ENCODE measurements at places on chromosomes 6 and 20. TPM values are rescaled to one million over a fixed set of nuclear protein-coding genes. Genes with fewer than 3 reads are reported as not detected.
A peak's percentile ranks its signal among the peaks of the same experiment; 100 is the strongest.

DNA sequence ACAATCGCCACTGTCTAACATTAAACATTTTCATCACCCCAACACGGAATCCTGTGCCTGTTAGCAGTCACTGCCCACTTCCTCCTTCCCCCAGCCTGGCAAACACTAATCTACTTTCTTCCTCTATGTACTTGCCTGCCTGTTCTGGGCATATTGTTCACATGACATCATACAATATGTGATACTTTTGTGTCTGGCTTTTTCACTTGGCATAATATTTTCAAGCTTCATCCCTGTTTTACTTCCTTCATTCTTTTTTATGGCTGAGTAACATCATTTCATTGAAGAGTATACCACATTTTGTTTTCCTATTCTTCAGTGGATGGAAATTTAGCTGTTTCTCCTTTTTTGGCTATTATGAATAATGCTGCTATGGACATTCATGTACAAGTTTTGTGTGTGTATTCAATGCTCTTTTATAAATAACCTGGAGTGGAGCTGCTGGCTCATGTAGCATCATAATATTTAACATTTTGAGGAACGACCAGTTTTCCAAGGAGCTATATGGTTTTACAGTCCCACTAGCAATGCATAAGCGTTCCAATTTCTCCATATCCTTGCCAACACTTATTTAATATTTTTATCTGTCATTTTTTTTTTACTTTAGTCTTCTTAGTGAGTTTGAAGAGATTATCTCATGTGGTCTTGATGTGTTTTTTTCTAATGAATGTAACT is 360.1 kb downstream of the HDGFL1 start:
- H3K27me3 ChIP-seq, result peaks cover 6% of the 10 kb centered on the region
- no peak overlapping the region for H3K4me3 ChIP-seq
- no peaks in the 10 kb centered on the region for H3K36me3 ChIP-seq
- DNase-seq, result no peak
- H3K4me1 ChIP-seq, result no peaks in the 10 kb centered on the region

- H3K27me3 ChIP-seq, result peaks cover 54% of the 10 kb centered on the region
- no peaks in the 10 kb centered on the region for H3K36me3 ChIP-seq
- peak; percentile 61 for DNase-seq
- H3K4me1 ChIP-seq, result peaks cover 19% of the 10 kb centered on the region
- peak overlapping the region; percentile 20 for H3K27ac ChIP-seq
These were observed 10.9 kb downstream of the IL20RA start for GRCh38 chr6:137033828-137034227.

The RAB44 gene
- 0.10 TPM for total RNA-seq

- DNase-seq, result no peak
- no peaks in the 10 kb centered on the region for H3K4me1 ChIP-seq
- H3K36me3 ChIP-seq, result no peaks in the 10 kb centered on the region
- H3K4me3 ChIP-seq, result no peak overlapping the region
- H3K27ac ChIP-seq, result no peak overlapping the region
- no peaks in the 10 kb centered on the region for H3K27me3 ChIP-seq
These were observed 120.9 kb downstream of the SYCP2 start for GRCh38 chr20:59812286-59813125.

- no peak overlapping the region for H3K4me3 ChIP-seq
- no peaks in the 10 kb centered on the region for H3K27me3 ChIP-seq
- no peak for DNase-seq
These were observed 8.9 kb upstream of the TMEM14A start for GRCh38 chr6:52662031-52662430.

The OOEP gene
- total RNA-seq, result not detected

The OTOR gene
- not detected for total RNA-seq

The WFDC10B gene
- total RNA-seq, result not detected

- H3K27ac ChIP-seq, result no peak overlapping the region
- no peak for DNase-seq
- peaks cover 1% of the 10 kb centered on the region for H3K36me3 ChIP-seq
These were observed 4.3 kb upstream of the PSORS1C2 start for GRCh38 chr6:31143148-31143547.

DNA sequence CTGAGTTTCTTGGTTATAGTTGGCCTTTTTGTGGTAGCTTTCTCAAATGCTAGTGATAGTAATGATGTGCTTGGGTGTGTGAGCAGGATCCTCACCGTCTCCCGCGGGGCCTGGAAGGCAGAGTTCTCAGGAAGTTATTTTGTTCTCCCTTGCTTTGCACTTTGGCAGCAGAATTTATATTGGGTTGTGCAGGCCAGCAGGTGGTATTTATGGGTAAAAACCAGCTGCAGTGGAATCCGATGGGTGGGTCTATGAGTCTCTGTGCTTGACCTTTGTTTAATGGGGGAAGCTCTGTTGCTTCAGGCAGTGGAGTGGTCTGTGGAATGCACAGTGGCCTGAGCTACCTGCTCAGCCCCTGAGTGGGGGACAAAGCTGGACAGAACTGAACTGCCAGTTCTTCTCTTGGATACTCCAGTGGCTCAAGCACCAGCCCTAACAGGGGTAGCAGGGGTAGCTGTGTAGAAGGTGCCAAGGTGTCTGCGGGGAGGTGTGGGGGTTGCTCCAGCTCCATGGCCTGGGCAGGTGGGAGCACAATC is 27.3 kb downstream of the IGF2R start:
- H3K4me1 ChIP-seq, result peaks cover 78% of the 10 kb centered on the region
- no peak for DNase-seq
- H3K27ac ChIP-seq, result peak overlapping the region; percentile 13
- H3K4me3 ChIP-seq, result no peak overlapping the region

- peaks cover 7% of the 10 kb centered on the region for H3K4me1 ChIP-seq
- no peak overlapping the region for H3K4me3 ChIP-seq
- H3K36me3 ChIP-seq, result no peaks in the 10 kb centered on the region
- no peak overlapping the region for H3K27ac ChIP-seq
These were observed 78.5 kb upstream of the PHACTR1 start for GRCh38 chr6:12637960-12638641.

Data from activated T-helper 1 cell treated with anti-CD3 and anti-CD28 coated beads, Interleukin-12 subunit alpha, Interleukin-12 subunit beta, Interleukin-2, Interleukin-4 antibody, amounts not matched to agents 30 ng/mL and 10 ng/mL and 1 ng/mL, durations not matched to agents 14 hours and 24 hours and 36 hours (primary cell).